Heart left ventricle (tissue), 16 donors: ENCODE measurements at places on chromosomes 1 and 21.

DNA sequence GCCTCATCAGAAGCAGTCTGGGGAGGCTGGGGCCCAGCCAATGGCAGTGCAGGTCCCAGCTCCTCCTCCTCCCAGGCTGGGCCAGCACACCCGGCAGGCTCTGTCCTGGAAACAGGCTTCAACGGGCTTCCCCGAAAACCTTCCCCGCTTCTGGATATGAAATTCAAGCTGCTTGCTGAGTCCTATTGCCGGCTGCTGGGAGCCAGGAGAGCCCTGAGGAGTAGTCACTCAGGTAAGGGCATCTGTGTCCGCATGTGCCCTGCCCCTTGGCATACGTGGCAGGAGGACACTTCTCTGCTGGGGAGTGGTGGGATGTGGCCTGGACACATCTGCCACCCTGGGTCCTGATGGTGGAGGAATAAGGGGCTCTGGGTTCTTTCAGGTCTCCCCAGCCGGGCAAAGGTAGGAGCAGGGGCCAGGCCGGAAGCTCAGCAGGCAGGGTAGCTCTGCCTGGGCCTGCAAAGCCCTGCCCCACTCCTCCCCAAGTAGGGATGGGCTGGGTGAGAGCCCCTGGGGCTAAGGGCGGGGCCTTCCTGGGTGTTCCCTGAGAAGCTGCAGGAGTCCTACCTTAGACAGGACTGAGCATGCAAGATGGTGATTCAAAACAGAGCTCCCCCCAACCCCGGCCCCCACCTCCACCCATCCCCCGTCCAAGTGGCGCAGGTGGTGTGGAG lies at the start of gene GJB5:
TSS of gene GJB5 (plus strand) at position 84 of the 674 bp plus-strand sequence. CDS start 2,284 bp downstream, outside the sequence.
- no peak for DNase-seq

DNA sequence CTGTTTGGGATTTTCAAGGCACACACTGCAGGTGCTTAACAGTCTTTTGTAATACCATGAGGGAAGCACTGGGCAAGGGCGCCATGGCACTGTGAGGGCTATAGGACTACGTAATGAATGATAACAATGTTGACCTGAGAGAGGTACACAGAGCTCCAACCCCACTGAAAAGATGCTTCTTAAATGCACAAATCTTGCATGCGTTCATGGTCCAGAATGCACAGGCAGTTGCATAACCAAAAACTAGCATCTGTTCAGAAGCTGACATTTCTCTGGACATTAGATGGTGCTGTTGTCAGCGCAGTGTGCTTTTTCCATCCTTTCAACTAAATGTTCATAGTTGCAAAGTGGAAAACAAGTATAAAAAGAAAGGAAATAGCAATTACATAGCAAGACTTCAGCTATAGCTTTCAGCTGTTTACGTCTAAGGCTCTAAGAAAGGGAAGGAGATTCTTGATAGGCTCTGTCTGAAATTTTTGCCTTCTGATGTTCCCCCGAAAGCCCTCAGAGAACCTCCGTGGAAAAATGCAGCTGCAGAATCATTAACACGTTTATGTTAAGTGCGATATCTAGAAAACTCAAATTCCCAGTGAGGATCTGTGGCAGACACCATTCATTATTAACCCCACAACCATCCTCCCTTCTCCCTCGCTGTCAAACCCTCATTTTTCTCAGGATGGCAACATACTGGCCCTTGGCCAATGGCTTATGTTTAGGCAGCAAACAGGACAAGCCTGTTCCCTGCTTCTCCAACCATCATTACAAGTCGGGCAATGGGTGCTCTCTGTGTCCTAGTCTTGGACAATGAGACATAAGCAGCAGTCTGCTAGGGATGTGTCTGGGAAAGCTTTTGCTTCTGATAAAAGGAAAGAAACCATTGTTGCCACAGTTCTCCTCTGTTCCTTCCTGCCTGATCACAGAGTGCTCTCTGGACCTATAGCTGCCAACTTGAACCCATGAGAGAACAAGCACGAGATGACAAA lies 8.2 kb upstream of the TARBP1 start:
- DNase-seq, result no peak

- no peak for DNase-seq
Measured at GRCh38 chr1:24451746-24452145, 36.1 kb downstream of the NIPAL3 start.

DNA sequence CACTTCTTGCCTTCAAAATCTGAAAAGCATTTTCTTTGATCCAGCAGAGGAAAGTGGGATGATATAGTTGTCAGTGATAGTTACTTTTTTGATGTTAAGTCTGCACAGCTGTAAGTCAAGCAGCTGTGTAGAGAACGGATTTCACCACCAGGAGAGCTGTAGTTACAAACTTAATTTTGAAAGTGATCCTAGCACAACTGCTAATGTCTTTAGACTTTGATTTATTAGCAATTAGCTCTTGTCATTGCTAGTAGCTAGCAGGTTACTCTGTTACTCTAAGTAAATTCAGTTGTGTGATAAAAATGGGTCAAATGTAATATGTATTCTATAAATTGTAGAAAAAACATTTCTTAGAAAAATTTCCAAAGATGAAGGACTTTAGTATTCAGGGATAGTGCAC lies 46.0 kb downstream of the ALG6 start:
- DNase-seq, result no peak

GRCh38 chr1:236288620-236288976 lies 6.8 kb upstream of the ERO1B start:
- DNase-seq, result no peak

GRCh38 chr1:28819020-28819419 lies 7.0 kb downstream of the OPRD1 start:
- no peak for DNase-seq

DNA sequence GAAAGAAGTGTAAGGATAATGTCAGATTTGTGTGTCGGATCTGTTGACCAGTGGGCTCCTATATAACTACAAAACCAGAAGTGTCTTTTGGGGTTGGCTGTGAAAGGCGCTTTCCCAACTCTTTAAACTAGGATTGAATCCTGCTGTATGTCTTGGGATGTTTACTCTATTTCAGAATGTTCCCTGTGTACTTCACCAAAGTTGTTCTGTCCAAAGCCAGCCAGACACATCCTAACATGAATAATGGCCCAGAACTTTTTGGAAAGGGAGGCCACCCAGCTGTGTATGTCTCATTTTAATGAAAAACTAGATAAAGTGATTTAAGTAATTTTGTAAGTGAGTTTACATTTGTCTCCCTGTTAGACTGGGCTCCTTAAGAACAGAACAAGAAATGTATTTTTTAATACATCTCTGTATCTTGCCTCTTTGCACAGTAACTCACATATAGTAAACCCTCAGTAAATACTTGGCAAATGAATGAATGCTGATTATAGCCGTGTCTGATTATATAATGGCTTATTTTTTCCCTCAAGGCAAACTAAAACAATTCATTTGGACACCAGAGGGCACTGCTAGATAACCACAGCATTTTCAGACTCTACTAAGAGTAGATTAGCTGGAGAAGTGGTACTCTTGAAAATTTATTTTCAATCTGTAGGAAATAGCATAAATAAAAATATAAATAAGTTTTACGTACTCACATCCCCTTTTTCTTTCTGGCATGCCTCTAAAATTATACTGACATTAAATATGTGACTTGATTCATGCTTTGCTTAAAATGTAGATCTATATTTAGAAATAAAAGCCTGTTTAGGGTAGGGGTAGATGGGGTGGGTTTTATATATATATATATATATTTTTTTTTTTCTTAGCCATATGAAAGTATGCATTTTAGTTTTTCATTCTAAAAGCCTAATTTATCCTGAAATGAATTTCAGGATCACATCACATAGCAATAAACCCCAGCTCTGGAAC lies 23.8 kb downstream of the TSEN15 start:
- DNase-seq, result no peak

GRCh38 chr1:202101184-202101583 lies 21.5 kb upstream of the GPR37L1 start:
- no peak for DNase-seq

- no peak for DNase-seq
Measured at GRCh38 chr1:46800742-46801141, 1.9 kb downstream of the CYP4B1 start.

DNA sequence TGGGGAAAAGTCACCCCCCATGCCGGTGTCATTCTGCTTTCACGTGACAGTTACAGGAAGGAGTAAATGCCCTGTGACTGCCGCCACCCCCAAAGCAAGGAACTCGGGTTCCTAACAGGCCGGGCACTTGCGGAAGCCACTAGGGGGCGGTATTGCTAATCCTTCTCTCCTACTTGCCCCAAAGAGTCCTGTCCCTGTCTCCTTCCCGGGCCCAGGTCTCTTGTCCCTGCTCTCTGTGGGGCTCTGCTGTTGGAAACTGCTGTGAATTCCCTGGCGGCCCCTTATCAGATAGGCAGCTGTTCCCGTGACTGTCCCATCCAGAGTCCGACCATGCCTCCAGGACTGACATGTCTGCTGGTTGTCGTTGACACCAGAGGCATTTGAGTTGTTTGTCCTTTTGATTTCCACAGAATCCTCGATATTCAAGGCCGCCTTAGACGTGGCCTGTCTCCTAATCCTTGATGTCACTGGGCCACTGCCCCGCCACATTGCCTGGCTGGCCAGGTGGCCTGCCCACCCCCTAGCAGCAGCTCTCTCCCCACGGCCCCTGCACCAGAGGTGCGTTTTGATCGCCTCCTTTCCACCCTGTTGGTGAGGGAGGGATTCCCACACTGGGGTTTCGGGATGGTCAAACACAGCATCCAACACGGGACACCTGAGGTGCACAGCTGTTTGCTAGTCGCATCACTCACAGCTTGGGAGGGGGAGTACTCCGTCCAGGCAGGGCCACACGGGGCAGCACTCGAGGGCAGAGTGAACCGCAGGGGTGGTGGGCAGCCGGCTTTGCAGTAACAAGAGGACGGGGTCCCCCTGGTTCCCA lies 37.3 kb downstream of the CHAF1B start:
- peak; percentile 29 for DNase-seq

GRCh38 chr1:6486433-6487011 lies 4.9 kb downstream of the PLEKHG5 start:
- DNase-seq, result peak; percentile 85

DNA sequence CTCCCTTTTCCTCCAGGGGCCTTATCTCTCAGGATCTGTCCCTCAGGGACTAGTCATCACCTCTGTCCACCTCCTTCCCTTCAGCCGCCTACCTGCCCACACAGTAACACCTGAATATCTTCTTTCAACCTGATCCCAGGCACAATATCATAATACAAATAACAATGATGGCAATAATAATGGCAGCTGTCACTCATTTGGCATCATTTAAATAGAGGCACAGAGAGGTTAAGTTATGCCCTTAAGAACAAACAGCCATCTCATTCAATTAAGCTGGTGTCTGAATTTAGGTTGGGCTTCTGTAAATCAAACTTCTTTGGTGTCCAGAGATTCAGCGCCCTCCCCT lies 47.5 kb downstream of the AHDC1 start:
- DNase-seq, result no peak

- DNase-seq, result no peak
Measured at GRCh38 chr1:177928952-177929351, 40.9 kb downstream of the SEC16B start.

DNA sequence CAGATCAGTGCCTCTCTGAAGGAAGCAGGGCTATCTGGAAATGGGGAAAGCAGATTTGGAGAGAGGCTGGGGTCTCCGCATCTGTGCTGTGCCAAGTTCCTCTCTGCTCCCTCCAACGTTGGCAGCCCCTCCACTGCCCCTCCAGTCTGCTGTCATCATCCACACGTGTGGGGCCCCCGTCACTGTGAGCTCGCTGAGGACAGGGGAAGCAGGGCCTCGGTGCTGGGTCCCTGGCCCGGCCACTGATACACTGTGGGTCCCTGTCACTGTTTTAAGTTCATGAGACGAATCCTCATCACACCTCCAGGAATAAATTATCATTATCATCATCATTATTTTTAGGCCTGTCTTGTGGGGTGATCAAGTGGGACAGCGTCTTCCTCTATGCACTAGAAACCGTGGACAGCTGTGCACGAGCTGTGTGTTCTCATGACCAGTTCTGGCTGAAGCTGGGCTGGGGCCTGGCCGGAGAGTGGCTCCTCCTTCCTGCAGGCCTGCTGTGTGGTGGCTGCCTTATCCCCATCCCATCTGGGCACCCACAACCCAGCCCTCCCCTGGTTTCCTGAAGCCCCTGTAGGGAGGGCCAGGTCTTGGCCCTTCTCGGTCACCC lies 52.2 kb downstream of the DMRTB1 start:
- DNase-seq, result peak; percentile 67

DNA sequence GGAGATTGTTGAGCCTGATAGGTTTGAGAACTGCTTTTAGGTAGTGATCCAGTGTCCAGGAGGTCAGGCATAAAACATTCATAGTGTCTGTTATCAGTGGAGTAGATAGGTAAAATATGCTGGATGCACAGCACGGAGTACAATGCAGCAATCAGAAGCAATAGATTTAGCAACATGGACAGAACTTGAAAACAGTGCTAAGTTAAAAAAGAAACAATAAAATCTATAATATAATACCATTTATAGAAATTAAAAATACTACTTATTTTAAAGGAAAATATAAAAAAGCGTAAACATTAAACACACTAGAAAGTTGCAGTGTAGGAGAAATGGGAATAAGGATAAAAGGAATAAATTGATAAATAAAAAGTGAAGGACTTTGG lies 3.4 kb upstream of the TAF13 start:
- DNase-seq, result no peak

GRCh38 chr1:18309552-18310155 lies 171.1 kb upstream of the KLHDC7A start:
- DNase-seq, result no peak

GRCh38 chr1:233102341-233102740 lies 151.9 kb downstream of the NTPCR start:
- no peak for DNase-seq

- DNase-seq, result no peak
Measured at GRCh38 chr1:83497563-83497962, 501.4 kb downstream of the TTLL7 start.
